Endothelial cell (in vitro differentiated cells): ENCODE measurements at places on chromosomes 4 and X.

DNA sequence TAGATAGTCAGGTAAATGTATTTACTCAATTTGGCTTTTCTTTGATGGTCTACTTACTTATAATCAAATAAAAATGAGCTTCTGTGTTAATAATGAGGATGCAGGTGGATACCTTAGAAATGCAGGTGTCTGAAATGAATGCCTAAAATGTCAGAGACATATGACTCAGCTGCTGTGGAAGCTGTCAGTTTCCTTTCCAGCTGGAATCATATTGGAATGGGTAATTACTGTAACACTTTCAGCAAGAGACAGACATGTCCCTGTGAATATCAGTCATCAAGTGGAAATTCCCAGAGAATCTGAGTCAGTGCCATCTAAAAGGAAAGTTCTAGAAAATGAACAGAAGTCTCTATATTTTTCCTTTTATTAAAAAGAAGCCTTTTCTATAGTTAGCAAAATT, 783.0 kb upstream of the AADAT start:
- no peak for DNase-seq

- no peak for DNase-seq
Observed at GRCh38 chr4:2361366-2362265, 56.8 kb downstream of the ZFYVE28 start.

DNA sequence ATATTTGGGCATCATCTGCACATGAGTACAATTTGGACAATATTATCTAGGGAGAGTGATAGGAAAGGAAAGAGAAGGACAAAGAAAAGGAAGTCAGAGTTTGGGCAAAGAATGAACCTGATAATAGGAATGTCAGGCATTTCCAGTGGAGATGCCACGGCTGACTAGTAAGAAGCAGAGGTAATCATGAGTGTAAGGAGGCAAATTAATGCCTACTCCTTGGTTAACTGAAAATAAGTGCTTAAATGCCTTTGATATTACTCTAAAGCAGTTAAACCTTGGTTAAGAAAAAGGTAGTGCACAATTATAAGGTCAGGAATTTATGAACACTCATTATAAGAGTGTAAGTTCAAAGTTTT, 99.2 kb upstream of the DDIT4L start:
- DNase-seq, result no peak

- DNase-seq, result no peak
Observed at GRCh38 chr4:16418814-16419213, 192.5 kb upstream of the TAPT1 start.

DNA sequence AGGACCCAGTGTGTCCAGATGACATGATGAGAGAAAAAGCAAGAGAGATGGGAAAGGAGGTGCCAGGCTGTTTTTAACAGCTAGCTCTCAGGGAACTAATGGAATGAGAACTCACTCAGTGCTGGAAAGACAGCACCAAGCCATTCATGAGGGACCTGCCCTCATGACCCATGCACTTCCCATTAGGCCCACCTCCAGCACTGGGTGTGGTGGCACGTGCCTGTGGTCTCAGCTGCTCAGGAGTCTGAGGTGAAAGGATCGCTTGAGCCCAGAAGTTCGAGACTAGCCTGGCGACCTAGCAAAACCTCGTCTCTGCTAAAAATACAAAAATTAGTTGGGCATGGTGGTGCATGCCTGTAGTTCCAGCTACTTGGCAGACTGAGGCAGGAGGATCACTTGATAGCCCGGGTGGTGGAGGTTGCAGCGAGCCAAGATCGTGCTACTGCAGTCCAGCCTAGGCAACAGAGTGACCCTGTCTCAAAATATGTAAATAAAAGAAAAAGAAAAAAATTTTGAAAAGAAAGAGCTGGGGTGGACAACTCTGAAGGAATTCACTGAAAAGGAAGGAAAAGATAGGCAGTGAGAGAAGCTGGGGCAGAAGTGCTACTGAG, 50.9 kb downstream of the FAM193A start:
- no peak for DNase-seq

DNA sequence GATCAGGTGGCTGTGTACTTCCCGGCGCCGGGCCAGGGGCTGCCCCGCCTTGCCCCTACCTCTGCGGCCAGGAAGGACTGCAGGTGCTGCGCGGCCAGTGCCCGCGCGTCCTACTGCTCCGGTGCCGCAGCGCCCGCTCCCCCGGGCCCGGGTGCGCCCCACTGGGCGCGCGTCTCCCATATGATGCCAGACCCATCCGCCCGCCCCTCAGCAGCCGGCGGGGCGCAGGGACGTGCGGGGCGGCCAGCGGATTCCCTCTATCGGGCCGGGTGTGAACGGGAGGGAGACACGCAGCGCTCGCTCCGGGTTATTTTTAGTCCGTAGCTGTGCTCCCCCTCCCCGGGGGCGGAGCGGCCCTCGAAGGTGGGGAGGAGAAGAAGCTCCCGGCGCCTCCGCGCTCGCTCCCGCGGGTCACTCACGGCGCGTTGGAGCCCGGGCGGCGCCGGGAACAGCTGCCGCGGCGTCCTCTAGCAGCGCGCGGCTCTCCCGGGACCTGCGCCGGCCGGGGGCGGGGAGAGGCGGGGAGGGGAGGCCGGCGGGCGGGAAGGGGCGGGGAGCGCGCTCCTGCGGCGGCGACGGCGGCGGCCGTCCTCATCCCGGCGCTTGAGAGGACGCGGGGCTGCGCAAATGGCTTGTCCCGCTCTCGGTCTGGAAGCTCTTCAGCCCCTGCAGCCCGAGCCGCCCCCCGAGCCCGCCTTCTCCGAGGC, 103.6 kb downstream of the UCHL1 start:
- DNase-seq, result peak; percentile 71

GRCh38 chr4:107423677-107424405, 296.2 kb downstream of the PAPSS1 start:
- no peak for DNase-seq

- no peak for DNase-seq
Observed at GRCh38 chr4:7422898-7423180, 11.9 kb downstream of the PSAPL1 start.

GRCh38 chrX:119325456-119325855, 73.7 kb upstream of the SLC25A43 start:
- no peak for DNase-seq

- DNase-seq, result no peak
Observed at GRCh38 chrX:39958850-39959249, 138.9 kb downstream of the BCOR start.

GRCh38 chrX:10453945-10454344, 166.4 kb downstream of the MID1 start:
- DNase-seq, result no peak

DNA sequence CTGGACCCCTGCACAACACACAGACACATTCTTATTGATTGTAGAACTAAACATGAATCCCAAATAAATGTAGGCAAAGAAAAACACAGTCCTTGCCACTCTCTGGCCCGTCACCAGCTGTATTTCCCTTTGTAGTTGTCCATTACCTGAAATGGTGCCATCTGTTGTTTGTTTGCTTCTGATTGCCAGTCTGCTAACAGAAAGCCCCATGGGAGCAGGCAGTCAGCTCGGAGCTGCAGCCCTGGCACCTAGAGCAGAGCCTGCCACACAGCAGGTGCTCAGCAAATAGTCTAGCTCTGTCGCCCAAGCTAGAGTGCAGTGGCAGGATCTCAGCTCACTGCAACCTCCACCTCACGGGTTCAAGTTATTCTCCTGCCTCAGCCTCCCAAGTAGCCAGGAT, 28.9 kb downstream of the CPLX1 start:
- no peak for DNase-seq

- no peak for DNase-seq
Observed at GRCh38 chr4:31026256-31026655, 306.1 kb downstream of the PCDH7 start.

DNA sequence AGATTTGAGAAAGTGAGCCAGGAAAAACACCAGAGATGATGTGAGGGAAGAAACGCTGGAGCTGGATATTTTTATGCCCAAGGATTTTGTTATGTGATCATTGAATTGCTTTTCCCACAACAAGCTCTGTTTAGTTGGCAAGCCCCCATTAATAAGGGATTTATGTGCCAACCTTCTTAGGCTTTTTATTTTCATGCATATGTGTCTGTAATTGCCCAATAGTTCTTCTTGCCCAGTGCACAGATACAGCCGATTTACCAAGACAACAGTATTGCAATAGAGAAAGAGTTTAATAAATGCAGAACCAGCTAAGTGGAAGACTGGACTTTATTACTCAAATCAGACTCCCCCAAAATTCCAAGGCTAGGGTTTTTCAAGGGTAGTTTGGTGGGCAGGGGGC, 57.7 kb downstream of the TRIM2 start:
- DNase-seq, result no peak

GRCh38 chr4:75963558-75963957, 22.7 kb upstream of the NAAA start:
- no peak for DNase-seq

DNA sequence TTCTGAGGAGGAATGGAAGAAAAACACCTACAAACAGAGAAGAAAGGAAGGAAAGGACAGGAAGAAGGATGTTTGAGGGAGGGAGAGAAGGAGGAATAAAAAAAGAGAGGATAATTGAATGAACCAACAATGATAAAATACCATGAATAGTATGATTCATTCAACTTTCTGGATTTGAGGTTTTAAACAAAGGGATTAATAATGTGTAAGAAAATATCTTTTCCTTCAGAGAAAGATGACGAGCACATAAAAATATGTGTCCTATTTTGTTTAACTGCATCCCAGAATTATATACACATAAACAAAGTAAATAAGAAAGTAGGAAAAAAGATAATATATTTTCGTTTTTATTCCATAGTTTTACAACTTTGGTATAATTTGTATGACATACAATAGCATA, 1380.4 kb downstream of the STIM2 start:
- DNase-seq, result no peak

GRCh38 chrX:137366018-137366633, 199.8 kb upstream of the ZIC3 start:
- DNase-seq, result no peak

- no peak for DNase-seq
Observed at GRCh38 chrX:1433646-1434357, 18.9 kb downstream of the ASMTL start.

DNA sequence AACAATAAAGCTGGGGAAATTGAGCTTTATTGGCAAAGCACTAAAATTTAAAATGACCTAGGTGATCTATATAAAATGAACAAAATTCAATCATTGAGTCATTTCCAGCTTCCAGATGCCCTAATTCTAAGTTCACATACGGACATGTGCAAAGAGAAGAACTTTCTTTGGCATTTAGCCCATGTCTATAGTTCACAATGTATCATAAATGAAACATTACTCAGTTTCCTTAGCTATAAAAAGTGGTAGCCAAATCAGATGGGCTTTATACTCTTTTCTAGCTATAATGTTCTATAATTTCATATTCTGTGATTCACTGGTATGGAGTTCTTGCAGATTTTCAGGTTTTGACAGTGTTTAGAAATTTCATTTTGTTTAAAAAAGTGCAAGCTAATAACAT, 327.4 kb downstream of the KCTD8 start:
- no peak for DNase-seq

GRCh38 chr4:6548201-6548881, 26.6 kb upstream of the MAN2B2 start:
- peak; percentile 69 for DNase-seq

GRCh38 chr4:125155251-125155650, 159.5 kb upstream of the FAT4 start:
- no peak for DNase-seq

DNA sequence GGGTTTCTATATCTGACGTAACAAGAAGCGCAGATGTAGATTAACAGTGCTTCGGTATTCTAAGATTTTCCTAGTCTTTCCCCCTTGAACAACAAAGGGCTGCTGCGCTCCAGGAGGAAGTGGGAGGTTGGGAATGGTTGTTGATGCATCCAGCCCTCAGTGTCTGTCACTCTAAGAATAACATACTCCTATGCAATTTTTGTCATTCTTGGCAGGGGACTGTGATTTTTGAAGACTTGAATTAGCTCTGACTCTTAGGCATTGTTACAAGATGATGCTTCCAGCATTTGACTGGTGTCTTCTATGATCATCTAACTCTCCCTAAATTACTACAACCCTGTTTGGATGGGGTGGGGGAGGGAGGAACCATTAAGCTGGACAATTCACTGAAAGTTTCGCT, 394.2 kb downstream of the ARHGAP24 start:
- no peak for DNase-seq

DNA sequence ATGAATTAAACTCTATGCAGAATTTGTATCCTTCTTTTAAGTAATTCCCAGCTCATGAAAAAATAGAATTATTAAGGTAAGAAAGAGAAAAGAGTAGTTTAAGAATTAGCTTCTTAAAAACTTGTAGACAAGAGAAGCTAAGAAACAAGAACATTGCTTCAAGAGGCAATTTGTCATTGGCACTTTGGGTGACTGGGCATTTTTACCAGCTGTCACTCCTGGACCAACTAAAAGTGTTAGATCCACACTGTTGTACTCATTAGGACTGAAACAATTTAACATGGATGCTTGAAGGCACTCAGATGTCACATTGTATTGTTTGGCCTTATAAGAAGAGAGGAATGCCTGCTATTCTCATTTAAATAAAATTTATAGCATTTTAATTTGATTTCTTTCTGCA, 7.4 kb downstream of the COL25A1 start:
- no peak for DNase-seq

DNA sequence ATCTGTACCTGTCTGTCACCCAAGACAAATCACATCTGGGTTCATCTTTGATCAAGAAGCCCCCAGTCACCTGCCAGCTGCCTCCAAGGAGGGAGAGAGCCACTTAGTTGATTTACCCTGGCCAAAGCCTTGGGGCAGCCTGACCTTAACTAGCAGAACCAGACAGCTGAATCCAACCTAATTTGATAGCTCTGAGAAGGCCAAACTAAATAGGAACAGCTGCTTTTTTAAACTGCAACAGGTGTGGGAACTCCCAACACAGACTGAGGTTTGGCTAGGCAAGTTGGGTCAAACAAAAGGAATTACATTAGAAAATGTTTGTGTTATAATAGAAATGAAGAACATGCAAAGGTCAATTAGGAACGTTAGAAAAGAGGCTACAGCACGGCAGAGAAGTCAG, 375.7 kb downstream of the NLGN4X start:
- no peak for DNase-seq

- DNase-seq, result no peak
Observed at GRCh38 chrX:119398587-119398973, 556 bp upstream of the SLC25A43 start.

DNA sequence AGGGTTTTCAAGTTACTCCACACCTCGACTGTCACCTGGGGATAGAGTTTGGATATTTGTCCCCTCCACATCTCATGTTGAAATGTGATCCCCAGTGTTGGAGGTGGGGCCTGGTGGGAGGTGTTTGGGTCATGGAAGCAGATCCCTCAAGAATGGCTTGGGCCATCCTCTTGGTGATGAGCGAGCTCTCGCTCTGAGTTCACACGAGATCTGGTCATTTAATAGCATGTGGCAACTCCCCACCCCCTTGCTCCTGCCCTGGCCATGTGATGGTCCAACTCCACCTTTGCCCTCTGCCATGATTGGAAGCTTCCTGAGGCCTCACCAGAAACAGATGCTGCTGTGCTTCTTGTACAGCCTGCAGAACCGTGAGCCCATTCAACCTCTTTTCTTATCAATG, 8.3 kb downstream of the CTAG1A start:
- DNase-seq, result no peak
